Stimulated activated CD8-positive, alpha-beta memory T cell treated with anti-CD3 and anti-CD28 coated beads, Interleukin-15, amount 100 ng/mL, for 48 hours (primary cell): ENCODE measurements at places on chromosomes 16 and 17.
A peak's percentile ranks its signal among the peaks of the same experiment; 100 is the strongest.

DNA sequence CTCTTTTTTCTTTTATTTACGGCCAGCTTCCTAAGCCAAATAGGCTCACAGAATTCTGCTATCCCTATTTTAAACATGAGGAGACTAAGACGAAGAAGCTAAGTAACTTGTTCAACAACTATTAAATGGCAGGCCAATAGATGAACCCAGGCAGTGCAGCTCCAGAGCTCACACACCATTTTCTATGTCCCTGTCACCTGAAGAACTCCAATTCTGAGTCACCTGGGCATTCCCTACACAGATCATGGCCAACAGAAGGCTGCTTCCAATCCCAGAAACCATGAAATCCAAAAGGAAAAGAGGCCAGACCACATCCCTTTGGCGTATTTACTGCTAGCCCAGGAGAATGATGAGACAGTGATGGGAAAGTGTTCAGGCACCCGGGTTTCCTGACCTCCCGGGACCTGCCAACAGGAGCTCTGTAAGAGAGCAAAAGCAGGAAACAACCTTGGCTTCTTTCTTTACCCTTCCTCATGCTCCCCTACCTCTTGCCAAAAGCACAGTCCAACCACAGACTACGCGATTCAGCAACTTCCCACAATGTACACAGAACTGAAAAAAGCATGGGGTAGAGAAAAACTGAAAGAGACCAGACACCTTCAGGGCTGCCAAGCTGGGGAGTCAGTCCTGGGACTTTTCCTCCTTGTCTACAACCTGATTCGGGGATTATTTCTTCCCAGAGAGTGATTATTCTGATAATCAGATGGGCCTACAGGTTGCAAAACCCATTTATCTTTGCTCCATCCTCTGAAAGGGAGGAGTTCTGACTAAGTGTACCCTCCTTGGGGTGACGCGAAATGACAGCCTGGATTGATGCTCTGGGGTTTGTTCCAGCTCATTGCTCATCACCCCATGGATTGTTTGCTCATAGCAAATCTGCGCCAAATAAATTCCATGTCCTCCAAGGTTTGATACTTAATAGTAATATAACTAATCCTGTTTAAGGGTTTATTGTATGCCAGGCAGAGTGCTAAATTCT, 47.8 kb upstream of the HAS3 start:
- DNase-seq: no peak

GRCh38 chr17:82939621-82940135, 99.9 kb upstream of the ZNF750 start:
- DNase-seq: no peak

- DNase-seq: no peak
These were observed 31.0 kb downstream of the SOX9 start for GRCh38 chr17:72151565-72152386.

- no peak for DNase-seq
These were observed 33.9 kb upstream of the SEC14L1 start for GRCh38 chr17:77106874-77107358.

GRCh38 chr17:8991514-8992285, 26.2 kb upstream of the PIK3R5 start:
- peak; percentile 25 for DNase-seq

- no peak for DNase-seq
These were observed 25.5 kb upstream of the MYO15B start for GRCh38 chr17:75561927-75562603.

DNA sequence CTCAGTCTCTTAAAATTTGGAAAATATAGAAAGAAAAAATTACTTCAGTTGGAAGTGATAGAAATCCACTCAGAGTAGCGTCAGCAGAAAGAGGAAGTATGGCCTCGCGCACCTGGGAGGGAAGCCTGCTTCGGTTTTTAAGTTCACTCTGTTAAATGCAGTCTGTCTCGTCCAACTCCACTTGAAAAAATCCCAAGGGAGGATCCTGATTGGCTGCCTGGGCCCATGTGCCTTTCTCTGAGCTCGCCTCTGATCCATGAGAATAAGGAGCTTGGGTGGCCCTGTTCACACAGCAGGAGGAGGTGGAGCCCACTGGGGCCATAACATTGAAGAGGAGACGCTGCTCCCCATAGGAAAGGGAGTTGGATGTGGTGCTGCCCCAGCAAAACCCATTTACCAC, 40.7 kb downstream of the DNAJA2 start:
- no peak for DNase-seq
